ENCODE measurements at places on chromosomes 16 and 17.

GRCh38 chr17:43517161-43517560 is 29.0 kb downstream of the ETV4 start:
- no peak for DNase-seq

DNA sequence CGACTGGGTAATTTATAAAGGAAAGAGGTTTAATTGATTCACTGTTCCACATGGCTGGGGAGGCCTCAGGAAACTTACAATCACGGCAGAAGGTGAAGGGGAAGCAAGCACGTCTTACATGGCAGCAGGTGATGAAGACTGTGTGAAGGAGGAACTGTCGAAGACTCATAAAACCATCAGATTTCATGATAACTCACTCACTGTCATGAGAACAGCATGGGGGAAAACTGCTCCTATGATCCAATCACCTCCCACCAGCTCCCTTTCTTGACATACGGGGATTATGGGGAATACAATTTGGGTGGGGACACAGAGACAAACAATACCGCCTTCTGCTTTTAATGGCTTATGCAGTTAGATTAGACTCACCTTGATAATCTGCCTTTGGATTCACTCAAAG is 19.4 kb upstream of the IRF8 start:
- no peak for DNase-seq

DNA sequence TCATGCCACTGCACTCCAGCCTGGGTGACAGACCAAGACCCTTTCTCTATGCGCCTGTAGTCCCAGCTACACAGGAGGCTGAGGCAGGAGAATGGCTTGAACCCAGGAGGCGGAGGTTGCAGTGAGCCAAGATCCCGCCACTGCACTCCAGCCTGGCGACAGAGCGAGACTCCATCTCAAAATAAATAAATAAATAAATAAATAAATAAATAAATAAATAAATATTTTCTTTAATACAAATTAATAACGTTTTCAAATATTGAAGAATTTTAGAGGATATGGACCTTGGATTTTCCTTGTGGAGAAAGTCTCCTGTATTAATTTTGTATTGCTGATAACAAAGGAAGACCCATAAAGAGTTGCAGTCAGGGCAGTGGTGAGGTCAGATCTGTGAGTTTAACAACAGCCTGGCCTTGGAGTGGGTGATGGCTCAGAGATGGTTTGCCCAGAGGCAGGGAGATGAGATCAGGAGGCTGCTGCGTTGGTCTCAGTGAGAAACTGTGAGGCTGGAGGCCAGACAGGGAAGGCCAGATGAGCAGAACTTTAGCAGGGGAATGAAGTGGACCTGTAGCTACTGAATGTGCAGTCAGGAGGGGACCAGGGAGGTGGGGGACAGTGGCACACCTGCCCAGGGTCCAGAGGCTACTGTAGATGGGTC is 4.4 kb upstream of the ASGR1 start:
- DNase-seq, result no peak

DNA sequence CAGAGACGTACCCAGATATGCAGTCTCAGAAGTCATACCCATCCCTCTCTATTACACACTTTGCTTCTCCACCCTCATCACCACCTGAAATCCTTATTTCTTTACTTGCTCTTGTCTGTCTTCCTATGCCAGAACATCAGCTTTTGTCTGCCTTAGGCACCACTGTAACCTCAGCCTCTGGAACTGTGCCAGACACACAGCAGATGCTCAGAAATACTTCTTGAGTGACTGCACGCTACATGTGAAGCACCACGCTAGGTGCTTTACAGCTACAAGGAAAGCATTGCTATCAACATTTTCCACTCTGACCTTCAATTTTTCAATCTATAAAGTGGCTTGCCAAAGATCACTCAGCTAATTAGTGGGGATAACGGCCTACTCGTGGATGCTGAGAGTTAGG is 226.8 kb downstream of the CHD9NB start:
- no peak for DNase-seq

All from liver (tissue), 10 donors.